NT2/D1 (cell line): ENCODE measurements at places on chromosomes 12 and 14.

GRCh38 chr14:96108911-96109310, 69.7 kb downstream of the C14orf132 start:
- DNase-seq, result no peak

DNA sequence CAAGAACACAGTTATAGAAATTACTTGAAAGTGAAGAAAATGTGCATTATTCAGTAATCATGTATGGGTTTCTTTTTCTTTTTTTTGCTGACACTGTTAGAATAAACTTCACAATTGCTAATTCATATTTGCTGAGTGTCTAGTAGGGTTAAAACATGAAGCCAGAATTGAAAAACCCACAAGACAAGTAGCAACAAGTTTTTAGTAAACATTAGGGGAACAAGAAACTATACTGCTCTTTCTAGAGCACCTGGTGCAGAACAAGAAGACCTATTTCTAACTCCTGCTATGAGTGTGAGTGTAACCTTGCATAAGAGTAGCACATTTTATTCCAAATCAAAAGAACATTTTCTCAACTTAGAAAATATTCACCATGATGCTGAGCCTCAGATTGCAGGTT, 83.2 kb downstream of the ITPR2 start:
- DNase-seq, result no peak

GRCh38 chr12:42076976-42077375, 67.7 kb downstream of the GXYLT1 start:
- no peak for DNase-seq

GRCh38 chr12:60930151-60930550, 1330.1 kb upstream of the USP15 start:
- no peak for DNase-seq

DNA sequence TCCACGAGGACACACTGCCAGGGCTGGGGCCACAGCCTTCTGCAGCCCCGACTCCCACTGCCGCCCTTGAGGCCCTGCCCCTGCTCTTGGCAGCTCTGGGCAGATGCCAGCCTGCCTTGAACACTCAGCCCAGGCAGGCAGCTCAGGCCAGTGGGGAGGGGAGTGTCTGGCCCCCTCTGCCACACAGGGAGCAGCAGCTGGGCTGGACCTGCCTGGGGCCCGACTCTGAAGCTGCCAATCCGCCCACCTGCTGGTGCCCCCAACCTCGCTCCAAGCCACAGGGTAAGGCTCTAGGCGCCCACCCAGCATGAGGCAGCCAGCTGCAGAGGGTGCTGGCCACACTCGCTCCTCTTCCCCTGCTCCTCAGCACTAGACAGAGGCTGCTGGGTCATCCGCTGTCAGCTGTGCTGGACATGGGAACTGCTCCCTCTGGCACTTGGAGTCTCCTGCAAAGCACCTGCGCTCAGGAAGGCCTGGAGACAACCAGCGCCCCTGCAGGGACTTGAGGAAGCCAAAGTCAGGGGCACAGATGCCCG, 24.6 kb upstream of the NUDT14 start:
- no peak for DNase-seq

- no peak for DNase-seq
Measured at GRCh38 chr12:19945559-19946435, 422.5 kb upstream of the PDE3A start.
